ENCODE measurements at places on chromosomes 5 and 9. TPM values are rescaled to one million over a fixed set of nuclear protein-coding genes. Genes with fewer than 3 reads are reported as not detected.

GRCh38 chr5:151665613-151666012, 21.1 kb downstream of the SPARC start:
- peaks cover 28% of the 10 kb centered on the region for H3K4me1 ChIP-seq
- DNase-seq: no peak

DNA sequence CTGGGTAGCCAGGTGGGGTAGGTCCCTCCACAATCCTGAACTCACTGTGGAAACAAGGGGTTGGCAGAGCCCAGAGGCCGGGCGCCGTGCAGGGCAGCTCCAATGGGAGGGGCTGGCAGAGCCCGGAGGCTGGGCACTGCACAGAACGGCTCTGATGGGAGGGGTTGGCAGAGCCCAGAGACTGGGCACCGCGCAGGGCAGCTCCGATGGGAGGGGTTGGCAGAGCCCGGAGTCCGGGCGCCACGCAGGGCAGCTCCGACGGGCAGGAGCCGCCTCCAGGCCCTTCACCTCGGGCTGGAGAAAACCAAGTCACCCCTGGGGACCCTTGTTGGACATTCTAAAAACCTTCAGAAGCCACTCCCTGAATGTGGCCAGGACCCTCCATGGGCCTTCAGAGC, 9.3 kb downstream of the NACC2 start:
- no peak overlapping the region for H3K4me3 ChIP-seq
- H3K4me1 ChIP-seq: peaks cover 10% of the 10 kb centered on the region
- DNase-seq: no peak

- peaks cover 43% of the 10 kb centered on the region for H3K4me1 ChIP-seq
- no peaks in the 10 kb centered on the region for H3K27me3 ChIP-seq
- DNase-seq: no peak
- peak overlapping the region; percentile 80 for H3K27ac ChIP-seq
- peaks cover 12% of the 10 kb centered on the region for H3K36me3 ChIP-seq
Measured at GRCh38 chr5:132353486-132353995, 16.0 kb upstream of the SLC22A5 start.

DNA sequence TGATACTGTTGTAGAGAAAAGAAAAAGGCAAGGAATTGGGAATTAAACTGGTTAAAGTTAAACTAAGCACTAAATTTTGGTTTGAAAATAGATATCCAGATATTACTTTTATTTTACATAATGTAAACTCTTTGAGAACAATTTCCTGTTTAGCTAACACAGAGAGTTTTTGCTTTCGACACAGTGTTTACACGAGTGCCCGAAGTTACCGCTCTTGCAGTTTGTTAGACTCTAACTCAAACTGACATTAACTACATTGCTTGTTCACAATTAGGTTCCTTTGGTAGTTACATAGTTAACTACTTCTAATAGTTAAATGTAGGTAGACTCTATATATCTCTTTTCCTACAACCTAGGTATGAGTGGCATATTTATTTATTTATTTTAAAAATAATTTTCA, 117.1 kb upstream of the CHD1 start:
- no peak overlapping the region for H3K27ac ChIP-seq
- no peak for DNase-seq
- H3K27me3 ChIP-seq: no peaks in the 10 kb centered on the region
- H3K4me1 ChIP-seq: no peaks in the 10 kb centered on the region
- H3K4me3 ChIP-seq: no peak overlapping the region

DNA sequence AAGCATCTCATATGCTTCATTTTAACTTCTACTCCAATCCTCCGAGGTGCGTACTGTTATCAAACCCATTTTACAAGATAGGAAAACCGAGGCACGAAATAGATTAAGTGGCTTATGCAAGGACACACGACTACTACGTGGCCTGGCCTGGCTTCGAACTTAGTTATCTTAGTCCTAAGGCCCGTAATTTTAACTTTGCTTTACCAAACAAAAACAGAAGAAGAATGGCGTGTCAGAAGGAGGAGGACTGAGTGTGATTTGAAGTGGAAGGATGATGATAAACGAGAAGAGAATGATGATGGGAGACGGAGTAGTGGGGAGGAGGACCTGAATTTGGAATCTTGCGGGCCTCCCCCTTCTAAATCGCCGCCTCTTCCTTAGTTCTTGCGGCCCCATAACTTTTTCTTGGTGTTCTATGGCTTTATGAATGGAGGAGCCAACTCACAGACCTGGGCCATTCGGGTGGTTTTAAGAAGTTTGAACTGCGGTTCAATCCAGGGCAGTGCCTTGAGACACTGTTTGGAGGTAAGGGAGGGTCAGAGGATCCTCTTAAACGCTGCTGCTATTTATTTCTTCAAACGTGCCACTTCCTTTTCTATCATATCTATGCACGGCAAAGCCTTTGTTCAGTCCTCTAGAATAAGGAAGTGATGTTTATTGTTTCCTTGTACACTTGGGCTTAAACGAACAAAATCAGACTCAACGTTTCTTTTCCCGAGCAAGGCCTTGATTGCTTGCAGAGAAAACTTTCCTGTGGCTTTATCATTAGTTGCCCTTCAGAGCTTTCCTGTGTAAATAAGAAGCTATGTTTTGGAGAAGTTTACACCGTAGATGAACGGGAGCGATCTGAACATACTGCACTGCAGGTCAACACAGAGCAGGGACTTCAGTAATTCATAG, 795 bp downstream of the CNOT8 start:
- H3K27me3 ChIP-seq: no peaks in the 10 kb centered on the region
- peak overlapping the region; percentile 70 for H3K4me3 ChIP-seq
- H3K36me3 ChIP-seq: peaks cover 10% of the 10 kb centered on the region
- peak; percentile 68 for DNase-seq

DNA sequence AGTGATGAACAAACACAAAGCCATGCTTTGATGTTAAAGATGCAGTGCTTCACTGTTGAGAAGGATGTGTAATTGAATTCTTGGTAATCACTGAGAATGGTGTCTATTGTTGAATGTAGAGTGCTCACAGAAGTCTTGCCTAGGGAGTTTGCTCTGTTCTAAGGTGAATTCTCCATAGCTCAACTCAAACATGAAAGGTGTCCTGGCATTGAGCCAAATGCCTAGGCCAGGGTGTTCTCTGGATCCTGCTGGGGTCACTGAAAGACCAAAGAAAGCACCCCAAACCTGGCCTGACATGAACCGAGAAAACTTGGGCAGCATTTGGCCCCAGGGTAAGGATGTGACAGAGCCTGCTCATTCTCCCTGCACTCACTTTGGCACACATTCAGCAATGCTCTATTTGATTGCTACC, 217.3 kb downstream of the ARL15 start:
- H3K27me3 ChIP-seq: no peaks in the 10 kb centered on the region
- H3K4me1 ChIP-seq: no peaks in the 10 kb centered on the region
- H3K4me3 ChIP-seq: no peak overlapping the region
- no peak for DNase-seq
- H3K27ac ChIP-seq: no peak overlapping the region
- no peaks in the 10 kb centered on the region for H3K36me3 ChIP-seq

- DNase-seq: no peak
- peaks cover 21% of the 10 kb centered on the region for H3K4me1 ChIP-seq
- H3K36me3 ChIP-seq: peaks cover 12% of the 10 kb centered on the region
Measured at GRCh38 chr9:123460091-123460490, 104.1 kb downstream of the CRB2 start.

- DNase-seq: no peak
- no peaks in the 10 kb centered on the region for H3K27me3 ChIP-seq
- H3K27ac ChIP-seq: no peak overlapping the region
Measured at GRCh38 chr5:142334538-142334937, 9.7 kb upstream of the SPRY4 start.

DNA sequence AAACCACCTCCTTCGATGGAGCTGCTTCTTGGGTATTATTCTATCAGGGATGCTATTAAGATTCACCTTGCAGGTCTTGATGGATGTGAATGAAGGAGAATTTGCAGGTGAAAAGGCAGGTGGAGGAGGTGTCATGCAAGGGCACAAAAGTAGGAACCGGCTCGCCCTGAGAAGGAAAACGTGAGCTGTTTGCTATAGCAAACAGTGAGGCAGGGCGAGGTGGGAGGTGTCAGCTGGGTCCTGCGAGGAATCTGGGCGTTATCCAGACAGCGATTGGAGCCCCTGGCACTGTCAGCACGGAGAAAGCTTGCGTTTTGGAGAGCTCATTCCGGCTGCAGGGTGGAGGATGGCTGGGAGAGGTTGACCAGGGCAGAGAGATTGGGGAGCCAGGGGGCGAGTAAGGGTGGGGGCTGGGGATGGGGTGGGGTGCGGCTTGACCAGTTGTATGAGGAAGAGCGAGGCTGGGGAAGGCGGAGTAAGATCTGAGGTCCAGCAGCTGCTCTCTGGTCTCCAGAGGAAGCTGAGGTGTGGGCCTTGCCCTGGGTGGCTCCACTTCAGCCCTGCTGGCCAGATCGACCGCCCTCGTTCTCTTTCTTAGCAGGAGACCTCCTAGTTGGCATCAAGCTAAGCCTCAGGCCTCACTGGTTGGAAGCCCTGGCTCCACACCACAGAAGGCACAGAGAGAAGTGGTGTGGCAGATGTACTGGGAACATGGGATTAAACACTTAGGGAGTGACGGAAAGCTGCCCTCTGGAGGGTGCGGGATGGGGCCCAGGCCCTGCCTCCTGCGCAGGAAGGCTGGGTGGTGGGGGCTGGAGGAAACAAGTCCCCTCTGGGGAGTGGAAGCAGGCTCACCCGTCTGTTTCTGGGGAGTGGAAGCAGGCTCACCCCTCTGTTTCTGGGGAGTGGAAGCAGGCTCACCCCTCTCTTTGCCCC, 54.7 kb upstream of the NEURL1B start:
- peaks cover 5% of the 10 kb centered on the region for H3K4me1 ChIP-seq
- no peak for DNase-seq
- H3K27me3 ChIP-seq: peaks cover 10% of the 10 kb centered on the region
- H3K36me3 ChIP-seq: no peaks in the 10 kb centered on the region
- H3K4me3 ChIP-seq: no peak overlapping the region

GRCh38 chr9:130731355-130731754, 37.8 kb downstream of the EXOSC2 start:
- H3K27ac ChIP-seq: peak overlapping the region; percentile 53
- no peak overlapping the region for H3K4me3 ChIP-seq

GRCh38 chr9:113770396-113770795, 105.7 kb upstream of the ZNF618 start:
- DNase-seq: no peak
- H3K27ac ChIP-seq: no peak overlapping the region
- no peaks in the 10 kb centered on the region for H3K4me1 ChIP-seq
- H3K27me3 ChIP-seq: peaks cover 6% of the 10 kb centered on the region

Gene SPATA31C1
- 0.18 TPM for polyA plus RNA-seq

Gene NTRK2
- 1.2 TPM for polyA plus RNA-seq

Gene MAST4
- polyA plus RNA-seq: 14.8 TPM

Gene CDO1
- 5.7 TPM for polyA plus RNA-seq

Gene SLC45A2
- polyA plus RNA-seq: 0.12 TPM

Gene KLF4
- 100 TPM for polyA plus RNA-seq

Gene PDE6A
- 1.0 TPM for polyA plus RNA-seq

Data from large intestine (tissue), 12 donors.